ENCODE measurements at places on chromosomes 4 and X.

DNA sequence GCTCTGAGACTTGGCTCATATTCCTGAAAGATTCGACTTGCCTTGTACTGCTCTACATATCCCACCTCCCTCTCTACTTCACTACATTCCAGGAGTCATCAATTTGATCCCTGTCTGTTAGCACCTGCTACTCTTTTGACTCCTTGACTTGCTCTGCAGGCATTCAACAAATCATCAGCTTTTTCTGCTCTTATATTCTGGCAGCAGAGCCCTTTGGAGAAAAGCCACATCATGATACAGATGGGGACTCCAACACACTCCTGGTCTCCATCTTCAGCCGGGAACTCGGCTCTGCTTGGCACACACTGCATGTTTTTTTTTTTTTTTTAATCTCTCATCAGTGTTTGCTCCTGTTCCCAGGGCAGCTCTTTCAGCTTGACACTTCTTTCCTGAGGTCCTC is 293.2 kb upstream of the LCORL start:
- no peak for DNase-seq

DNA sequence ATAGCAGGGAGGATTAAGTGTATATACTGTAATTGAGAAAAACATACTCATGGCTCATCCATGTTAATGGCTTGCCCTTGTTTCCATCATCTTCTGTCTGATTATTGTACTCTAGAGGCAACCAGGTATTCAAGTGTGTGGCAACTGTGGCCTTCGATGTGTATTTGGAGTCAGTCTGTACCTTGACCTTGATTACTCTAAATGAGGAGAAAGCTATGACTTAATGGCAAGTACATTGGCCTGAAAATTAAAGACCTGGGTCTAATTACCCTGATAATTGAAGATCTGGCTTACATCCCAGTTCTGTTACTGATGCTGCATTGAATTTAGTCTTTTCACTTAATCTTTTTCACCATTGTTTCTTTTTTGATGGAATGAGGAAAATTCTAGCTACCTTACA is 409.2 kb downstream of the CCSER1 start:
- DNase-seq, result peak; percentile 37

GRCh38 chrX:40746521-40746920 is 11.2 kb upstream of the MED14 start:
- no peak for DNase-seq

- no peak for DNase-seq
Measured at GRCh38 chrX:48779399-48779798, 7.0 kb upstream of the GATA1 start.

GRCh38 chr4:7694324-7694723 is 245.3 kb downstream of the AFAP1 start:
- no peak for DNase-seq

DNA sequence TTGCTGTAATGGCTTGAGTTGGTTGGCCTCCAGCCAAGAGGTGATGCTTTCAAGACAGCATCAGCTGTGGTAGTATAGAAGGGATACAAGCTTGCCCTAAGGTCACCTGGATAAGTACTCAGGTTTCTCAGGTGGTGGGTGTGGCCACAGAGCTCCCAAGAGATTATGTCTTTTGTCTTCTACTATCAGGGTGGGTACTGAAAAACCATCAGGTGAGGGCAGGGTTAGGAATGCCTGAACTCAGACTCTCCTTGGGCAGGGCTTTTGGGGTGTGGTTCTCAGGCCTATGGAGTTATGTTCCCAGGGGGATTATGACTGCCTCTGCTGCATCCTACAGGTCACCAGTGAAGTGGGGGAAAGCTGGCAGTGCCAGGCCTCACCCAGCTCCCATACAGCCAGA is 654.6 kb upstream of the GALNT7 start:
- peak; percentile 73 for DNase-seq

DNA sequence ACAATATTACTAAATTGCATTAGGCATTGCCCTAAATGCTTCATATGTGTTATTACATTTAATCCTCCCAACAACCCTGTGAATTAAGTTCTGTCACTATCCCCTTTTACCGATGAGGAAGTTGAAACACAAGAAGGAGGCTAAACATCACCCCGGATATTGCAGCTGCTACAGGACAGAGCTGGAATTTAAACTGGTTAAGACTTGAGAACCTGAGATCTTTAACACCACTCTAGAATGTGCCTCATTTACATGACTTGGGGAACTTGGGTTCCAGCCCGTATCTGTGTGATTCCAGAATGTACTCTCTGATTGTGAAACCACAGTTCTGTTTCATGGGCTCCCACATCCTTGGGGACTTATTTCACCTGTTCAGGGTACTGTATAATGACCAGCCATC is 165.1 kb upstream of the PPARGC1A start:
- DNase-seq, result no peak

GRCh38 chr4:15702941-15703403 is at the start of gene BST1:
BST1 (plus strand) TSS chr4:15703065; CDS start chr4:15703145, 80 bp downstream.
- DNase-seq, result no peak

- DNase-seq, result no peak
Measured at GRCh38 chr4:59936566-59936965, 1263.6 kb upstream of the ADGRL3 start.

DNA sequence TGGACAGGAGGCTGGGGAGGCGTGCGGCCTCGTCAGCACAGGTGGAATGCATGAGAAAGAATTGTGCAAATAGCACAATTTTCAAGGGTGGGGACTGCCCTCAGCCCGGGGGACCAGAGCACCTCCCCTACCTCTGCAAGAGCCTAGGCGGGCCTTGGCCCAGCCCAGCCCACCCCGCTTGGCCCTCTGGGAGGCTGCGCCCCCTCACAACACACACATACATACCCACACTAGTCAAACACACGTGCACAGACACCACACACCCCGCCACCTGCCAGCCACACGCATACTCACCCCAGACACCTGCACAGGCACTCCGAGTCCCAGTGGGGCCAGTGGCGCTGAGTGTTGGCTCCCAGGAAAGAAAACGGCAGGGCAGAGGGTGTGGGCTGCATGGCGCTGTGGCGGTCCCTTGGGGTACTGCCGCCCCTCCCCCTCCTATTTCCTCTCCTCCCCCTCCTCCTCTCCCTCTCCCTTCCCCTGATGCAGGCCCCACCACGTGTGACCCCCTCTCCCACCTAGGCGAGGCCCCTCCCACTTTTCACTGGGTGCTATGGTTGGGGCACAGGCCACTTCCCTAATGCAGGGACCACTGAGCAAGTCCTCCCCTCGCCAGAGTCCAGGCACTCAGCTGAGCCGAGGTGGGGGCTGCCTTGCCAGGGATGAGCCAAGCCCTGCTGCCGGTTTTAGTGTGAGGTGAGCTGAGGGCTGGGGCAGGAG is 84.5 kb downstream of the FAM53A start:
- DNase-seq, result no peak

GRCh38 chrX:103533511-103534216 is 14.4 kb upstream of the RAB40A start:
- no peak for DNase-seq

DNA sequence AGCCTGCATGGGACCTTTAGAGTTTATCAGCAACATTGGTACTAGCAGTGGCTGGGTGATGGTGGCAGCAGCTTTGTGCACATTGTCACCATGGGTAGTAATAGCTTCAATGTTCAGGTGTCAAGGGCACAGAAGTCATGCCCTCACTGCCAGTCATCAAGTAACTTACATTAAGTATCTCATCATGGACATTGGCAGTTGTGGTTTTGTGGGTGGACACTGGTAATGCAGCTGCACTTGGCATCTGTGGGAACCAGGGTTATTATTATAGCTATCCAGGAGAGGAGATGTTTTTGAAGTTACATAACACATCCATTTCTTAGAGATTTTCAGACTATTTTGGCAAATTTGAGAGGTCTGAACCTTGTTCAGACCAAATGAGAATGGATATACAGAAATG is 243.2 kb upstream of the NOCT start:
- DNase-seq, result no peak

DNA sequence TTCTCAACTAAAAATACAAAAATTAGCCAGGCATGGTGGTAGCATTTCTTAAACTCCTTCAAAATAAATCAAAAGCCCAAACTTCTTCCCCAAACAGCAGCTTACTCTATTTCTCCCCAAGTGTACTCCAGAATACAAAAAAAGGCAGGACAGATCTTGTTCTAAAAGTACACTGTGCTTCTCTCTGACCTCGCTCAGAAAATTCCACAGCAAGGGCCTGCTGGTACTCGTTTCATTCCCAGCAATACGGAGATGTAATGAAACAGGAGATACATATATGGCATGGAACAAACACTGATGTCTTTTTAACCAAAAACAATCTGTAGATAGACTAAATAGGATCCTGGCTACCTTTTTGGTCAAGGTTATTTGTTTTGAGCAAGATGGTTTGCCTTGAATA is 25.2 kb downstream of the MAP7D2 start:
- no peak for DNase-seq

Data from retinal pigment epithelial cell (primary cell).